ENCODE measurements at places on chromosomes 11 and 22.

DNA sequence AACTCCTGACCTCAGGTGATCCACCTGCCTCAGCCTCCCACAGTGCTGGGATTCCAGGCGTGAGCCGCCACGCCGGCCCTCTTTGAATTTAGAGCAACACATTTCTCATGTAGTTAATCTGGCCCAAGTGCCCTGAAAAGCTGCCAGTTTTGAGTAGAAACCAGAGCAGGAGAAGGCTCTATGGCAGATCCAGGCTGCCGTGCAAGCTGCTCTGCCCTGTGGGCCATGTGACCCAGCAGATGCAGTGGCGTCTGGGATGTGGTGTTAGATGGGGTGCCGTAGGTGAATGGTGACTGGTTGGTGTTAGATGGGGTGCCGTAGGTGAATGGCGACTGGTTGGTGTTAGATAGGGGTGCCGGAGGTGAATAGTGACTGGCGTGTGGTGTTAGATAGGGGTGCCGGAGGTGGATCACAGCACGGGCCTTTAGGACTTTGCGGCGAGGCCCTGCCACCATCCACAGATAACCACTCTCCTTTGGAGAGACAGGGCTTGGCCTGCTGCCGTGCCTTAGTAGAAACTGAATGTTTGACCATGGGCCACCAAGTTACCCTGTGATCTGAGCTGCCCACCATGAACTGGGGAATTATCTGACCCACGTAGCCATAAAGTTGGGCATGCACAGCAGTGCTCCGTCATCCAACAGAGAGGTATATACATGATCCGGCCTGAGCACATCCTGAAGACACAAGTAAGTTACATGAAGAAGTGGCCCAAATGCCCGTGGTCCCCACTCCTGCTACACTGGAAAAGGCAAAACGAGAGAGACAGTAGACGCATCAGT is 32.7 kb downstream of the ASCL2 start:
- DNase-seq = no peak

DNA sequence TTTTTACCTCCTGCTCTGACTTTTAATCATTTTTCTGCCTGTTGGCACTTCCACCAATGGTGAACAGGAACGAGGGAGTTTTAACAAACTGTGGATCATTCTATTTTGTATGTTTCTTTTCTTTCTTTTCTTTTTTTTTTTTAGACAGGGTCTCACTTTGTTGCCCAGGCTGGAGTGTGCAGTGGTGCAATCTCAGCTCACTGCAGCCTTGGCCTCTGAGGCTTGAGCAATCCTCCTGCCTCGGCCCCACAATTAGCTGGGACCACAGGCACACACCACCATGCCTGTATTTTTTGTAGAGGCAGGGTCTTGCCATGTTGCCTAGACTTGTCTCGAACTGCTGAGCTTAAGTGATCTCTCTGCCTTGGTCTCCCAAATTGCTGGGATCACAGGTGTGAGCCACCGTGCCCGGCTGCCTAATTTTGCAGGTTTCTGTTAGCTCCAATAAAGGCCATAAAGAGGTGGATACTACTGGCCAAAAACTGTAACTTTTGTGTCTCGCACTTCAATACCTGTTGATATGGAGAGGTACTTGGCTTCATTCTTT is 59.8 kb downstream of the SLC25A17 start:
- DNase-seq = no peak

DNA sequence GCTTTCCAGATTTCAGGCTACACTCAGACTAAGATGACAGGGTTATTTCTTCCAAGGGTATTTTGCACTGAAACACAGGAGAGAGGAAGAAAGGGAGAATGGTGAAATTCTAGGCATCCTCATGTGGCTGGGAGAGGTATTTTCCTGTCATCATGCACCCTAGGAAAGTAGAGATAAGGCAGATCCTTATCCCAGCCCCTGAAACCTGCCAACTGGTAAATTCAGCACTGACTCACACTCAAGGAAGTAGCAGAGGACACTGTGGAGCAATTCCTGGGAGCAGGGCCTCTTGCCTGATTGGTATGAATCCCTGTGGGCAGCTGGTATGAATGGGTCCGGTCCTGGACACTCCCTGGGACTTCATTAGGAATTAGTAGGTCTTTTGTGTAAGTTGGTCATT is 37.6 kb upstream of the SLC5A1 start:
- no peak for DNase-seq

- DNase-seq = no peak
Measured at GRCh38 chr11:131877246-131877942, 507.0 kb downstream of the NTM start.

DNA sequence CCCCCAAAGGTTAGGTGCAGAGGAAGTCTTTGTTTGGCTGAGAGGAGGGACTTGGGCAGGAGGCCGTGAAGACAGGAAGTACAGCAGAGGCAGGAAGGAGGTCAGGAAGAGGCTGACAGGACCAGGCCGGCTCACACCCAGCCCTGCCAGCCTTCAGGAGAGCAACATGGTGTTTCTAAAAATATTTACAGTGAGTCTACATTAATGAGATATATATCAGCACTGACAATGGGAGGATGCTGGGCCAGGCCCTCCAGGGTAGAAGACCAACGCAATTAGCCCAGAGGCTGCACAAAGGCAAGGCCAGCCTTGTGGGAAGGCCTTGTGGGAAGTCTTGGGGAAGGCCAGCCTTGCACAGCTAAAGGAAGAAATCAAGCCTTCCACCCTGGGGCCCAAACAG is 7.9 kb upstream of the APLNR start:
- DNase-seq = no peak

GRCh38 chr11:1547467-1548098 is 24.5 kb downstream of the DUSP8 start:
- DNase-seq = no peak

DNA sequence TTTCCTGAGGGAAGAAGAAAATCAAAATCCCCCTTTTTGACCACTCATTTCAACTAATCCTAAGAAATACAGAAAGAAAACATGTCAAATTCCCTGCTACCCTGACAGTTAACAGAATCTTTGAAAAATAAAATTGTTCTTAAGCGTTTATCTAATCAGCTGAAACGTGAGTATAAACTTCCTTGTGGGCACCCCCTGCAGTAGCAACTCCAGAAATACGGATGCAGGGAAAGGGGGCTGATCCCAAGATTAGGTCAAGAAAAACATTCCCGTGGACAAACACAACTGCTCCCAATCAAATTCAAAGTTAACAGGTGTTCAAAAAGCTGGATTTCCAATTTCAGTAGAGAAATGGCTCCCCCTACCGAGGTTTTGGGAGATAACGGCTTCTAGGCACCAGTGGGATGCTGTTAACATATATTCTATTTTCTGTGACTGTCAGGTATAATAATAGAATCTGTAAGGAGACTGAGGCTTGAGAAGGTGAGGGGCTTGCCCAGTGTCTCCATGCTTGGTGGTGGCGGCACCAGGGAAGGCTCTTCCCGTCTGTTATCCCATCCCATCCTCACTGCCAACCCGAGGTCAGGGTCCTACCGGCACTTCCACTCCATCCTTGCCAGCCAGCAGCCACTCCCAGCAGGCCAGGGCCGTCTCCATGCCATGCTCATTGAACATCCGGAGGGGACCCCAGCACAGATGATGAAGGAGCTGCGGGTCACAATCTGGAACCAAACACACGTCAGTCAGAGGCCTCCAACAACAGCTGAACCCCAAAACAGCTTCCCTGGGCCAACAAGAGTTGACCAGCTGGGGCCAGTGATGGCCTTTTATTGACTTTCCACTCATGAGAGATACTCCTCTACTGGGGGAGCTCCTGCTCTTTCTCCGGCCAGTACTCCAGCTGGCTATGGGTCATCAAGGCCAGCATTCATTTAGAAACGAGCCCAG is 32.0 kb upstream of the SERPIND1 start:
- DNase-seq = peak; percentile 65

DNA sequence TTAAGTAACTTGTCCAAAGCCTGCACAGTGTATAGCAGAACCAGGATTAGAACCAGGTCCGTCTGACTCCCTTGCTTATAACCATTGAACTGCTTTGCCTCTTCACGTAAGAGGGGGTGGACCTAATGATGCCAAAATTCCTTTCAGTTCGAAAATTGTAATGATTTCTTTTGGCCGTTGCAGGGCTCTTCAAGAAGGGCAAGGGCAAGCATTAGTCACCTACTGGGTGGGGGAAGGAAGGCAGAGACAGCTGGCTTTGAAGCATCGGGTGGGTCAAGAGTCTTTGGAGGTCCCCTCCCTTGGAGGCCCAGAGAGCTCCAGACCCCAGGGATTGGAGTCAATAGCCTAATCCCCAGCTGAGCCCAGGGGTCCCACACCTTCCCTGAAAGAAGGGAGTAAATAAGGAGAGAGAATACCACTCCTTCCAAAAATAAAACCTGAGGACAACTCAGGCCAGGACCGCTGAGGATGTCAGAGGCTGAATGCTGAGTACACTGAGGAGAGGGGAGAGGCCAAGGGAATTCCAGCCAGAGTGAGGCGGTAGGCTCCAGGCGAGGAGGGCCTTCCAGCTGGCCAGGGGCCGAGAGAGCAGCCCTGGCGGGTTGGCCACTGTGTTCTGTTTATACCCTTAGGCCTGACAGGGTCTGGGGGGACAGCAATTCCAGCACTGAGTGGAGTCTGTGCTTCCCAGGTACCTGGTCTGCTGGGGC is 14.1 kb downstream of the CREB3L1 start:
- no peak for DNase-seq

DNA sequence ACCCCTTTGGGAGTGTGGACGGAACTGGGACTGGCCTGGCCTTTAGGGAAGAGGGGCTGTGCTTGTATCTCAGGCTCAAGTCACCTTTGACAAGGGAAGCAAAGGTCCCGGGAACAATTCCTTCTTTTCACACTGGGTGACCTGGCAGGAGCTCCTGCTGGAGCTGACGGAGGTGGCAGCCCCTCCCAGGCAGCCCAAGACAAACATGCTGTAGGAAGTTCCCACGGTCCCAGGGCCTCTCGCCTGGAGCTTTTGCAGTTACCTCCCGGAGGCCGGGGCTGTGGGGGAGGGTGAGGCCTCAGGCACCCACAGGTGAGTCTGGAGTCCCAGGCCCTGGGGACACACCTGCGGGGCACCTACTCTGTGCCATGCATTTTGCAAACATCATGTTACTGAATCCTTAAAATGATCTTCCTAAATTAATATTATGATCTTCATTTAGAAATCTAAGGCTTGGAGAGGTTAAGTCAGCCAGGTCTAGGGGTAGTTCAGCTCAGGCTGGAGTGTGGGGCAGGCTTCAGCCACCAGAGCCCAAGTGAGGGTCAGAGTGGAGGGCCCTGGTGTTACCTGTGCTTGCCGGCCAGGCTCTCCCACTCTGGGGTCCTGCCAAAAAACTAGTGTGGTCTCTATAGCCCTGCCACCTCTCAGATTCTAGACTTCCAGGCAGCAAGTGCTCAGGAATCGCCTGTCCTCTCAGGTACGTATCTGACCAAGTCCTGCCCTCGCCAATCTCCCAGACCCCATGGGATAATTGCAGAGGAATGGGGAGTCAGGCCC is 15.7 kb upstream of the MYEOV start:
- DNase-seq = no peak

DNA sequence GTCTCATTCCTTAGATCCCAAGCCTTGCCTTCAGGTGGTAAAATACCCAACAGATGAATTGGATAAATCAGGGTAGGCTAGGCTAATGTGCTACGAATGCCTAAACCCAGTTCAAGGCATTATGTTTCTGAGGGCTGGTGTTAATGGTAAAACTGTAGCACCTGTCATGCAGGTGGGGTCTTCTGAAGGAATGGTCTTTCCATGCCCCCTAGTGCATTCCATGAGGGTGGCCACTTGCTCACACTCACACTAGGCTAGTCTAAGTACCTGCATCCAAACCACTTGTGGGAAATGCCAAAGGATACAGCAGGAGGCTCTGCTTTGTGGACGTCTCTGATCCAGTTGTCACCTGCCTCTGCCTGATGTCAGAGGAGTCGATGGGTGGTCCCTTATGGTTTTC is 24.2 kb upstream of the UCP3 start:
- no peak for DNase-seq

Measured in NCI-H2171 treated with DMSO at 0.1 percent for 48 hours (cell line).